GM04503 (cell line): ENCODE measurements at places on chromosomes 7 and 10.

- no peak for DNase-seq
Observed at GRCh38 chr10:13709931-13710650, 123.3 kb downstream of the PRPF18 start.

- DNase-seq: no peak
Observed at GRCh38 chr7:6365451-6365850, 82.3 kb downstream of the DAGLB start.

GRCh38 chr10:132841615-132841975, 55.6 kb upstream of the NKX6-2 start:
- DNase-seq: no peak

- DNase-seq: no peak
Observed at GRCh38 chr7:512541-513311, 6.9 kb downstream of the PDGFA start.

DNA sequence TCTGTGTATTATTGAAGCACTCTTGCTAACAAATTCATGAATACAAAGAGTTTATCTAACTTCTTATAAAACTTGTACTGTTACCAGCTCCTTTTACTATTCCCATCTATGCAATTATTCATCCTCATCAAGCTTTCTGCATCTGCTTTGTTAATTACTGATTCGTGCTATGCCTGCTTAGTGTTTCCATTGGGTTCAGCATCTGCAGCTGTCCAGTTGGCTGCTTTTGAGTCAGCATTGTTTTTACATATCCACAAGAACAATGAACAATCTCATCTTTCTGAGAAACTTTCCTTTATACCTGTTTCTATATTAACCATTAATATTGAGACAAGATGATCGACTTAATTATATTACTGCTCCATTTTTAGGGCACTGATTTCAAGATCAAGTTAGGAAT, 19.6 kb upstream of the ANLN start:
- no peak for DNase-seq

DNA sequence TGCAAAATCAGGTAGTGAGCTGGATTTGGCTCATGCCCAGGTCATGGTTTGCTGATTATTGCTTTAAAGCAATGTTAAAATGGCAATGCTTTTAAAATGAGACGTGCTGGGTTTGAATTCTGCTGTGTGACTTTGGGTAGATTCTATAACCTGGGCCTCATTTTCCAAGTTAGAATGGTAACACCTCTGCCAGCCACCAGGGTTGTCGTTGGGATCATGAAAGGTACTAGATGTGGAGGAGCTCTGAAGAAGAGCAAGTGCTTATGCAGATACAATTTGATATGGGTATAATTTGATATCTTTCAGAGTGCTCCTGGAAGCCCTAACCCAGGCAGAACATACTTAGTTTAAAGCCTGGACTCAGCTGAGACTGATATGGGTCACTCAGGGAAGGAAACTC, 60.0 kb downstream of the EVX1 start:
- DNase-seq: no peak

GRCh38 chr10:132390921-132391675, 5.9 kb upstream of the PWWP2B start:
- no peak for DNase-seq

- no peak for DNase-seq
Observed at GRCh38 chr10:49168171-49168540, 20.0 kb downstream of the TMEM273 start.

GRCh38 chr7:123844712-123845219, at the start of gene HYAL4:
HYAL4 (plus strand) TSS chr7:123845169; CDS start chr7:123868274, 23,105 bp downstream.
- no peak for DNase-seq

- no peak for DNase-seq
Observed at GRCh38 chr10:13527864-13528122, 1.0 kb downstream of the BEND7 start.

DNA sequence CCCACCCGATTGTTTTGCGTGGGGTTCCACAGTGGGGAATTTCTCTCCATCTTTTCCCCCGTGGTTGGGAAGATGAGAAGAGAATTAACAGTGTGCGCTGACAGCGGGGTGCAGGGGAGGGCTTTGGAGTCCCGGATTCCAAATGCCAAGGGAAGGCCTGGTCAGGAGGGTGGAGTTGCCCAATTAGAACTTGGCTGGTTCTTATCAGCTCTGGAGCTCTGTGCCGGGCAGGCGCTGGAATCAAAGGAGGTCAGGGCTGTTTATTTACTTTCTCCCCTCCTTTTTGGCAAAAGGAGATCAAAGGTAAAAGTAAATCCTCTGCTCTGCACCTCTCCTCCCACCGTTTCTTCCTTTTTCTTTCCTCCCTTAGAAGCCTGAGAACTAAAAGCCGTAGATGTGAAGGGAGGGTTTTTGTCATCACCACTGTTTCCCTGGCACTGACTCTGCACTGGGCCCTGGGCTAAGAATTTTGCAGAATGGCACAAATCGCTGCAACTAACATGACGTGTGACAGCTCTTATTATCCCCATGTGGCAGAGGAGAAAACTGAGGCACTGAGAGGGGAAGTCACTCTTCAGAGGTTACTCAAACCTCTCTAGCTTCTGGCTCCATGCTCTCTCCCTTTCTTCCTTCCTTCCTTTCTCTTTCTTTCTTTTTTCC, 95.2 kb upstream of the ZNF716 start:
- no peak for DNase-seq

GRCh38 chr10:108716352-108716751, 1207.0 kb downstream of the XPNPEP1 start:
- no peak for DNase-seq

DNA sequence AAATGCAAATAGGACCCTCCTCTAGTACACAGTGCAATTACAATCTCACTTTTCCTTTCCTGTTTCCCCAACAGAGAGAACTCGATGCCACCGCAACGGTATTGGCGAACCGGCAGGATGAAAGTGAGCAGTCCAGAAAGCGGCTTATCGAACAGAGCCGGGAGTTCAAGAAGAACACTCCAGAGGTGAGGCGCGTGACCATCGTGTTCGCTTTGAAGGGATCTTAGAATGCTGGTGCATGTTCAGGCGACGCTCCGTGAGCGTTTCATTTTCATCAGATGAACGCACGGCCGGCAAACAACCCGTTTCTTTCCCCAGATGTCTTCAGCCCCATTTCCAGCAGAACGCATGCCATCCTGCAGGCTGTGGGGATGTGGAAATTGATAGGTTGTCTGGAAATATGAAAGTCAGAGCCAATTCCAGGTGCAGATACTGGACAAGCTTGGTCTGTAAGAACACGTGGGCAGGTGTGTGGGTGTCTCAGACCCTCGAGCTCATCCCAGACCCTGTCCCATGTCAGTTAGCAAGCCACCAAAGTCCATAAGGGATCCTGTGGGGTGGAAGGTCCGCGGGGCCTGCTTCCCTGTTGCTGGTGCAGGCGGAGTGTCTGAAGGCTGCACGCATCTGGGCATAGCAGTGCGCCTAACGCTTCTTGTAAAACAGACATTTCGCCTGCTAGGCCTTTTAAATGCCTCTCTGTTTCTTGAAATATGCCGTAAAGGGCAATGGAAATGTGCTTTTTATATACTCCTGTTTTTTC, 98.8 kb downstream of the CUX1 start:
- DNase-seq: no peak

DNA sequence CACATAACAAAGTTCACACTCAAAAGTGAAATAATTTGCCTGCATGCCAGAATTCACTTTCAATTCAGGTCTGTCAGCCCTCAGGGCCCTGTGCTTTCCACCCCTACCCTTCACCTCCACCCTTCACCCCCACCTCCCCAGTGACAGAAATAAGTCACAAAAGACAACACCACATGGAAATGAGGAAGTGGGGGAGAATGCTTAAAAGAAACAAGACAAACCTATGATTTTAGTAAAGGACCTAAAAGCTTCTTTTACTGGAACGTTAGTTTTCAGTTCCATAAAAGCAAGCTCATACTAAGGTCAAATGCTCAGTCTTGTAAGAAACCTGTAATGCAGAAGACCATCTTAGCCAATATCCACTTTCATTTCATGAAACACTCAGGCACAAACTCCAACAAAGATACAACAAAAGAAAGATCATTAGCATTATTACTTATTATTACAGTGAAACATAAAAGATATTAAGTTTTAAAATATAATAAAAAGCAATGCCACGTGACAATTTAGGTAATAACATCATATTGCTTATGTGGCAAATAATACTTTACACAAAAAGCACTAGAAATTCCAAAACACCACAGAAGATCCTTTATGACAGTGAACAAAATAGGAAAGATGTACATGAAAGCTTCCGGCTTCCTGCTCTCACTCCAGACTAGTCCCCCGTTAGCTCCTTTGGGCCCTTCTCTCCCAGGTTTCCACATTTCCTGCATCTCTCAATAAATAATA, 112.1 kb downstream of the LMBR1 start:
- no peak for DNase-seq
